ENCODE measurements at places on chromosomes 3 and 15.

DNA sequence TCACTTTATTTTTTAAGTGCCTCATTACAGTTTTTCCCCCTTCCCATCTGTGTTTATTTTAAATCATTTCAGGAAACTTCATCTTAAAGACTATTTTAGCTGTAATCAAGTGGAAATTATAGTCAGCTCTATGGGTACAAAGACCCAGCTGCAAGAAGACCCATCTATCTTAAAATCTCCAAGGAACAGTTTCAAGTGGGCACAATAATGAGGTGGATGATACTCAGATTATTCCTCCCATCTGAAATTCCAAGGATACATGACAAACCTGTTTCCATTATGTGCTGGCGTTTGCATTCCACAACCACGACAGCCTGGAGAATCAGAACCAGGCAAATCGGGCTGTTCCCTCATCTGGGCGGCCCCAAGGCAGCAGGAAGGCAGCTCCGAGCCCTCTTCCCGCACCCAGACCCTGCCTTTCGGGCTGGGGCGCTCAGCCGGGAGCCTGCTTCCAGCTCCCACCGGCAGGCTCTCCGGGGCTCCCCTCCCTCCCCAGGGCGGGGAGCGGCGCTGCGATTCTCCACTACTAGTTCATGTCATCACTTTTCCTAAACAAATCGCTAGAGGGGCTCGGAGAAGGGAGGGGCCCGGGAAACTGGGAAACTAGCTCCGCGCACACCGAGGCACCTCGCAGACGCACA lies at the start of gene MGLL:
MGLL (minus strand) TSS at position 475 of the 641 bp plus-strand sequence; CDS start at position 278, 197 bp downstream.
- no peak for DNase-seq

DNA sequence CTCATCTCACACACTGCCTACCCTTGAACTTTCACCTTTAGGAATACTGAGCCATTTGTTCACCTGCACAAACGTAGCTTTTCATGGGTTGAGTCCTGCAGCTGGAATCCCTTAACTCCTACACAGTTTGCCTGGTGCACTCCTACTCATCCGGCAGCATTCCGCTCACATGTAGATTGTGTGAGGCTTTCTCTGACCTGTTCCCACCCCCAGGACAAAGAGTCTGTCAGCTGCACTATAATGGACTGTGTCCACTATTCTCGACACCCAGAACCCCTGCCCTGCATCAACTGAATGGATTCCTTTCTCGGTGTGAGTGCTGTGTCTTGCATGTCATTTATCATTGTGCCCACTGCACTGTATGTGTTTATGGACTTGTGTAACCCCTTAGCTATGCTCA lies 54.9 kb downstream of the EPHB3 start:
- DNase-seq: no peak

- no peak for DNase-seq
These were observed 30.6 kb upstream of the OR5H6 start for GRCh38 chr3:98233468-98233867.

DNA sequence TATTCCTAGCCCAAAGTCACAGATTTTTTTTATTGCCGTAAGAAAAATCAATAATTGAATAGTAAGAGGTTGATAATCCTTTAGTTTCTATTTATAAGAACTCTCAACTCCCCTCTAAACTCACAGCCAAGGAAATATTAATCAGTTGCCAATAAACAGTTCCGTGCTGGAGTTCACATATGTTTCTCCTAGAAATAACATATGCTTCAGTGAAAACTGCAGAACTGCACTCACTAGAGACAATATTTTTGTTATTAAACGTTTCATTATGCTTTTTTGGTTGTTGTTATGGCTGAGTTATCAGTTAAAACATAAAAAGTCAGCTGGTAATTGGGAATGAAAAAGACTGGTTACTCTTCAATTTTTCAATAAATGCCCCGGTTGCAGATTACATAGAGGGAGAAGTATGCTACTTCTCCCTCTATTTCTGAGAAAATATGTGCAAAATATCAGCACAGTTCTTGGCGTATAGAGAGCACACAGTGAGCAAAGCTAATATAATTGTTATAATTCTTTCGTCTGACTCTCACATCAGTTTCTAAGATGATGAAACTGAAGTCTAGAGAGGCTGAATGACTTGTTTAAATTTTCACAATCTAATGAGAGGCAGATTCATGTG lies 781.2 kb upstream of the GRM7 start:
- DNase-seq: no peak

- no peak for DNase-seq
These were observed 66.2 kb upstream of the TPM1 start for GRCh38 chr15:62976301-62976881.

- DNase-seq: no peak
These were observed 178.9 kb downstream of the KCNMB2 start for GRCh38 chr3:178714925-178715832.

All from GM18507 (cell line).